ENCODE measurements at places on chromosomes 4 and X. TPM values are rescaled to one million over a fixed set of nuclear protein-coding genes. Genes with fewer than 3 reads are reported as not detected.

GRCh38 chr4:89700766-89701423, 136.1 kb downstream of the SNCA start:
- DNase-seq = no peak
- no peak overlapping the region for H3K27ac ChIP-seq
- no peaks in the 10 kb centered on the region for H3K4me1 ChIP-seq
- H3K27me3 ChIP-seq = no peaks in the 10 kb centered on the region
- H3K36me3 ChIP-seq = no peaks in the 10 kb centered on the region

GRCh38 chr4:13331827-13332226, 152.3 kb downstream of the RAB28 start:
- no peak overlapping the region for H3K4me3 ChIP-seq
- no peak overlapping the region for H3K27ac ChIP-seq
- H3K4me1 ChIP-seq = no peaks in the 10 kb centered on the region
- H3K36me3 ChIP-seq = no peaks in the 10 kb centered on the region
- DNase-seq = no peak

DNA sequence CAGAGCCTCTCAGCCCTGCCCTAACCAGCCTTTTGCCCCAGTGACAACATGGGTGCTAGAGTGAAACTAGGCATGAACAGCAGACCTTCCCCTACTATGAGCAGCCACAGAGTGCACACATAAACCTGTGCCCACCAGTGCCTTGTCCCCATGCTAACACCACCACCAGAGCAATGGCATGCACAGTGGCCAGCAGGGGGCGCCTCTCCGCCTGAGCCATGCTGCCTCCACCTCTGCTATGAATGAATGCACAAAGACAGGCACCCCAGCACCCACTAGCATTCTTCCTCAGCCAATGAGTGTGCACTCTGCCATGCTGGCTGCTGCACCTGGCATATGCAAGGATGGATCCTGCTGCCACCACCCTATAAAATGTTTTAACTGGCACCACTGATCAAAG, 286.9 kb upstream of the FGF16 start:
- no peaks in the 10 kb centered on the region for H3K36me3 ChIP-seq
- H3K4me3 ChIP-seq = no peak overlapping the region
- H3K4me1 ChIP-seq = no peaks in the 10 kb centered on the region
- H3K27ac ChIP-seq = no peak overlapping the region
- H3K27me3 ChIP-seq = no peaks in the 10 kb centered on the region

DNA sequence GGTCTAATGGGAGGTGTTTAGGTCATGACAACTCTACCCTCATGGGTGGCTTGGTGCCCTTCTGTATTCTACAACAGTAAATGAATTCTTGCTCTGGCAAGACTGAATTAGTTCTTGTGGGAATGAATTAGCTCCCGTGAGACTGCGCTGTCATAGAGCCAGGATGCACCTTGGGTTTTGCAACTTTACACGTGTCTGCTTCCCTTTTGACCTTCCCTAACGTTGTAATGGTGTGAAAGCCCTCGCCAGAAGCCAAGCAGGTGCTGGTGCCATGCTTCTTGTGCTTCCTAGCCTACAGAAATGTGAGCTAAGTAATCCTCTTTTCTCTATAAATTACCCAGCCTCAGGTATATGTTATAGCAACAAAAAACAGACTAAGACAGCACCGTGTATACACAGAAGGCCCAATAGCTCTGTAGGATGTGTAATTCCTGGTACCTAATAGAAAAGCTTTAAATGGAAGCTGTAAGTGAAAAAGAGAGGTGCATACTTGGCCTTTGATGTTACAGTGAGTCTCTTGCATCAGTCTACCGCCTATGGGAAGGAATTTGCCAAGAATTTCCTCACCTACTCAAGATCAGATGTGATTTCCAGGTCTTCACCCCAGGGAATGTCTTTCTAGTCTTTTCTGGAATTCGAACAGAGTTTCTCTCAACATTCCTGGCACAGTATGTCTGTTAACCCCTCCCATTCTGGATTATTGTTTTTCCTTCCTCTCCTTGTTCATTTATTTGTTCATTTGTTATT, 3.2 kb upstream of the ENPEP start:
- no peaks in the 10 kb centered on the region for H3K27me3 ChIP-seq
- H3K36me3 ChIP-seq = no peaks in the 10 kb centered on the region
- H3K27ac ChIP-seq = no peak overlapping the region
- no peak for DNase-seq

- no peak for DNase-seq
- no peaks in the 10 kb centered on the region for H3K27me3 ChIP-seq
- no peaks in the 10 kb centered on the region for H3K4me1 ChIP-seq
- H3K36me3 ChIP-seq = no peaks in the 10 kb centered on the region
- H3K27ac ChIP-seq = no peak overlapping the region
Observed at GRCh38 chrX:150205011-150205410, 158.1 kb upstream of the MAMLD1 start.

TBC1D9 gene
- 13.0 TPM for polyA plus RNA-seq

Measured in pancreas (tissue), 10 donors.